IMR-90 (cell line): ENCODE measurements at places on chromosomes 6 and 20. TPM values are rescaled to one million over a fixed set of nuclear protein-coding genes. Genes with fewer than 3 reads are reported as not detected.

GRCh38 chr20:46600286-46600752 lies 49.9 kb upstream of the OCSTAMP start:
- no peak for DNase-seq
- H3K4me3 ChIP-seq: no peak overlapping the region
- H3K36me3 ChIP-seq: no peaks in the 10 kb centered on the region
- no peaks in the 10 kb centered on the region for H3K4me1 ChIP-seq
- no peaks in the 10 kb centered on the region for H3K27me3 ChIP-seq

The SIRPD gene
- total RNA-seq: not detected in 2 replicates

The PSORS1C1 gene
- 0.28 and 0.36 TPM in 2 replicates for total RNA-seq

- H3K36me3 ChIP-seq: no peaks in the 10 kb centered on the region
- peak; percentile 96 for DNase-seq
- H3K27me3 ChIP-seq: no peaks in the 10 kb centered on the region
- peaks cover 13% of the 10 kb centered on the region for H3K4me1 ChIP-seq
- peak overlapping the region; percentile 95 for H3K27ac ChIP-seq
Observed at GRCh38 chr6:36666826-36667591, 11.5 kb upstream of the CDKN1A start.

The SPTLC3 gene
- 1.4 and 1.6 TPM in 2 replicates for total RNA-seq

DNA sequence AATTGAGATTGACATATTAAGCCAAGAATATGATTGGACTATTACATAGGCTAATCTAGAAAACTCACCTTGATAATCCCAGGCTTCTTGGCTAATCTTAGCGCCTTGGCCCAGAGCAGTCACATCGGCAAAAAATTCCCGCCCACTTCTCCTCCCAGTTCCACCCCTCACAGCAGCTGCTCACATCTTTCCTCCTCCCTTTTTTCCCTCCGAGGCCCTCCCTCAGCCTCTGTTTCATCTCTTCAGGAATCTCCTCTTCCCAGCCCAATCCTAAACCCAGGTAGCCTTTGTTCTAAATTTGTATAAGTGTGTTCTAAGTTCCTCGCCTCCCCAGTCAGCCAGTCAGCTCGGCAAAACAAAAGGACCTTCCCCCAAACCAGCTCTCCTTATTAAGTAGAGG lies 184.3 kb downstream of the PRKN start:
- H3K36me3 ChIP-seq: no peaks in the 10 kb centered on the region
- no peaks in the 10 kb centered on the region for H3K27me3 ChIP-seq
- H3K4me1 ChIP-seq: no peaks in the 10 kb centered on the region
- H3K27ac ChIP-seq: no peak overlapping the region
- DNase-seq: no peak
- H3K4me3 ChIP-seq: no peak overlapping the region

DNA sequence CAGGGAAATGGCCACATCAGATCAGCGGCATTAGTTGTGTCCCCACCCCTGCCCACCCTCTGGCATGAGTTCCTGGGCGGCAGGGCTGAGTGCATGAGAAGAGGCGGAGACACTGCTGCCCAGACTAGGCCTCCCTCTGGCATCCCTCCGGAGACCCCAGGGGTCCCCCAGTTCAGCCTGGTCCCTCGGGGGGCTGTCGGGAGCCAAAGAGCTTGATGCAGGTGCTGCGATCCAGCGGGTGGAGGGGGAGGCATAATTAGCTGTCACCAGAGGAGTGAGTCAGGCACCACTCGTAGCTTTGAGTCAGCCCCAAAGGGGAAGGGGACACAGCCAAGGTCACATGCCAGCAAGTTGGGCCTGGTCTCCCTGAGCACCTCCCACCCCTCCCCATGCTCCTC lies 34.5 kb downstream of the DLGAP4 start:
- H3K27ac ChIP-seq: no peak overlapping the region
- H3K27me3 ChIP-seq: peaks cover 26% of the 10 kb centered on the region
- H3K4me3 ChIP-seq: no peak overlapping the region
- DNase-seq: no peak
- no peaks in the 10 kb centered on the region for H3K36me3 ChIP-seq

DNA sequence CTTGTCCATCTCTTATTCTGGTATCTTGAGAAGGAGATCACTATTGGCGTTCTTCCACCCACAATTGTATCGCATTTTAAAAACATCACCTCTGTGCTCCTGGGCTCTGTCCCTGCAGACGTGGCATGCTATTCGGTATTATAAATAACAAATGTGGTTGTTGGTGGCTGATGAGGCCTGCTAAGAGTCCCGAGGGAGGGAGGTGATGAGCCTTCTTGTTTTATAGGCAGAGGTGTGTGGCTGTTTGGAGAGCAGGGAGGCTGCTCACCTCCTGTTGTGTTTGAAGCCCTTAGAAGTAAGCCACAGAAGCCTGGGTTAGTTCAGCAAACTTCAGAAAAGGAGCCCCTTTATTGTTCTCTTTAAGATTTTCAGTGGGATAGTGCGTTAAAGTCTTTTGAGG lies 15.6 kb downstream of the MANBAL start:
- no peak overlapping the region for H3K27ac ChIP-seq
- peaks cover 38% of the 10 kb centered on the region for H3K36me3 ChIP-seq
- peaks cover 3% of the 10 kb centered on the region for H3K4me1 ChIP-seq
- DNase-seq: no peak
- no peaks in the 10 kb centered on the region for H3K27me3 ChIP-seq

DNA sequence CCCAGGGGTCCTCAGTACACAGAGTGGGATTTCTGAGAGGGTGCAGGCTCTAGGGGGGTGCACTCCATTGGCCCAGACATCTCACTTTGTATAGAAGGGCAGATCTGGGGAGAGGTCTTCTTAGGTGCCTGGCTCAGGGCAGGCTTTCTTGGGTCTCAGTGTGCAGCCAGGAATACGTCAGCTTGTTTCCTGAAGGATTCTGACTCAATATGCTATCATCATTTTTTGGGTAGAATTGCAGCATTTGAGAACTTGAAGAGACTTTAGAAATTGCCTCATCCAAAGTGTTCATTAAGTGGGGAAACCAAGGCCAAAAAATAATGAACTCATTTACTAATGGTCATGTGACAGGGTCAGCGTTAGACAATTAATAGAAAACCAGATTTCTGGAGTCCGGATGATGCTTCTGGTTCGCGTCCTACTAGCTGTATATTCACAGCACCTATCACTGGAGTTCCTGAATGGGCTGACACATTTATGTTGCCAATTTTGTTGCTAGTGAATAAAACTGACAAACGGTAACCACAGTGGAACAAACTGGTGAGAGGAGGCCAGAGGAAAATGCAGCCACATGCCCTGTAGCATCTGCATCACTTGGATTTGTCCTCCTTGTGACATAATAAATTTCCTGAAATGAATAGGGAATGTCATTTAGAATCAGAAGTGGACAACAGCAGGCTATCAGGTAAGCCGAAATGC lies 238.9 kb downstream of the TBC1D7 start:
- H3K4me3 ChIP-seq: no peak overlapping the region
- no peaks in the 10 kb centered on the region for H3K27me3 ChIP-seq
- H3K27ac ChIP-seq: no peak overlapping the region
- no peaks in the 10 kb centered on the region for H3K4me1 ChIP-seq

DNA sequence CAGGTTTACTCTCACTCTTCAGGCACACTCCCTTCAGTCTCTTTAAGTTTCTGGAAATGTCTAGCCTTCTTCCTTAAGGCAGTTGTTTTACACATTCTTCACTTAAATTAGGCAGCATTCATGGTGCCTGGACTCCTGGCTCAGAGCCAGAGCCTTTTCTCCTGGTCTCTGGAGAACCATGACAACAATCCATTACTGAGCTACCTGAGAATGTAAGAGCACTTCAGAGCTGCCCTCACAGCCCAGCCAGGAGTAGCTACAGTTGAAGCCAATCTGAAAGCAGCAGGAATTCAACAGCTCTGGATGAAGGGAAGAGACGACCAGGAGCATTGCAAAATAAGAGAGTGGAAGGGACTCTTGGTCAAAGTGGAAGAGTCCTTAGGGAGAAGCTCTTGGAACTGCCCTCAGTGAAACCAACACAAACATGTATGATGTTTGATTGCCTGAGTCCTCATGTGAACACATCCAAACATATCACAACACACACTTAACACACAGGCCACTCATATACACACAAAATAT lies 416.8 kb upstream of the SPTLC3 start:
- DNase-seq: no peak
- H3K27me3 ChIP-seq: no peaks in the 10 kb centered on the region
- no peak overlapping the region for H3K27ac ChIP-seq

The NKAIN4 gene
- total RNA-seq: not detected in 2 replicates

GRCh38 chr6:69007781-69008180 lies 372.7 kb downstream of the ADGRB3 start:
- H3K36me3 ChIP-seq: no peaks in the 10 kb centered on the region
- H3K4me1 ChIP-seq: no peaks in the 10 kb centered on the region
- no peak overlapping the region for H3K27ac ChIP-seq
- no peak overlapping the region for H3K4me3 ChIP-seq

The FAM83B gene
- total RNA-seq: under 0.01 and 0.18 TPM in 2 replicates

- no peak overlapping the region for H3K4me3 ChIP-seq
- no peaks in the 10 kb centered on the region for H3K27me3 ChIP-seq
- no peak for DNase-seq
- no peak overlapping the region for H3K27ac ChIP-seq
- no peaks in the 10 kb centered on the region for H3K36me3 ChIP-seq
Observed at GRCh38 chr6:2414885-2415547, 169.6 kb upstream of the GMDS start.

DNA sequence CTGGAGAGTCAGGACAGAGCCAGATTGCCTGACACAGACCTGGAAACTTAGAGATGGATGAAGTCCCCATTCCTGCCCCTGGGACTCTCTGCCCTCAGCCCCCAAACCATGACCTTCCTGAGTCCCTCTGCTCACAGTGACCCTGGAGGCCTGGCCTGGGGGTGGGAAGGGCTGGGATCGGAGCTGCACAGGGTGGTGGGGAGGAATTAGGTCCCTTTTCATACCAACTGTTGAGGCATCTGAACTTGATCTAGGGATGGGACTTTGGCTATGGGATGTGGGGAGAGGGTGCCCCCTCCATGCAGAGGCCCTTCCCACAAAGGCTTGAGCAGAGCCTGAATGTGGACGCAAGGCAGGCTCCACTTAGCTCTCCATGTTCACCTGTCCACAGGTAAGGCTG lies 144.1 kb downstream of the MRPL14 start:
- DNase-seq: no peak
- H3K4me3 ChIP-seq: no peak overlapping the region
- no peaks in the 10 kb centered on the region for H3K36me3 ChIP-seq
- no peak overlapping the region for H3K27ac ChIP-seq
- H3K4me1 ChIP-seq: peaks cover 5% of the 10 kb centered on the region
- H3K27me3 ChIP-seq: peaks cover 9% of the 10 kb centered on the region

The VGLL2 gene
- total RNA-seq: not detected in 2 replicates

- H3K36me3 ChIP-seq: no peaks in the 10 kb centered on the region
- DNase-seq: no peak
- H3K4me1 ChIP-seq: no peaks in the 10 kb centered on the region
- no peak overlapping the region for H3K4me3 ChIP-seq
- no peaks in the 10 kb centered on the region; the same call in 1 of the 2 replicates for H3K27me3 ChIP-seq
- H3K27ac ChIP-seq: no peak overlapping the region
Observed at GRCh38 chr6:39170389-39170788, 55.4 kb upstream of the SAYSD1 start.

- peak; percentile 5 for DNase-seq
- H3K4me1 ChIP-seq: peaks cover 5% of the 10 kb centered on the region
- H3K27me3 ChIP-seq: peaks cover 2% of the 10 kb centered on the region; the same call in 1 of the 2 replicates
- no peaks in the 10 kb centered on the region for H3K36me3 ChIP-seq
Observed at GRCh38 chr6:7673063-7673536, 52.8 kb upstream of the BMP6 start.

DNA sequence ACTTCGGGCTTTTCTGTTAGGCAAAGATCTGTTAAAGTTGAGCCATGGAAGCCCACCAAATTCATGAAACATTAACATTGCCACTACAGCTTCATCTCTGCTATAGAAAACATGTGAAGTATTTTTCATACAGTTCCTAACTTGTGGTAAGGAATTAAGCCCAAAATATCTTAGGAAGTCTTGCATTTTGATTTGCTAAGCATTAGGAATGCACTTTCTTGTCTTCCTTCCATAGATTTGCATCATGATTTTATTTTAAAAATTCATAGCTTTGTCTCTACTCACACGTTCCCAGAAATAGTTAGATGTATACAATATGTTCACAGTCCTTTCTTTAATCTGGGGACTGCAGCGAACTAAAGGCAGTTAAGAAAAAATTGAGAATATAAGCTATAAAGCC lies 325.6 kb downstream of the CENPW start:
- H3K4me3 ChIP-seq: no peak overlapping the region
- H3K27ac ChIP-seq: no peak overlapping the region
- DNase-seq: no peak
- no peaks in the 10 kb centered on the region for H3K36me3 ChIP-seq

- no peak overlapping the region for H3K4me3 ChIP-seq
- H3K36me3 ChIP-seq: no peaks in the 10 kb centered on the region
- H3K4me1 ChIP-seq: 0 out of 2 replicates have a peak, but pooled peaks cover 1% of the 10 kb centered on the region
- H3K27ac ChIP-seq: no peak overlapping the region
- no peaks in the 10 kb centered on the region for H3K27me3 ChIP-seq
- DNase-seq: no peak
Observed at GRCh38 chr6:157447735-157448134, 66.7 kb downstream of the ZDHHC14 start.

DNA sequence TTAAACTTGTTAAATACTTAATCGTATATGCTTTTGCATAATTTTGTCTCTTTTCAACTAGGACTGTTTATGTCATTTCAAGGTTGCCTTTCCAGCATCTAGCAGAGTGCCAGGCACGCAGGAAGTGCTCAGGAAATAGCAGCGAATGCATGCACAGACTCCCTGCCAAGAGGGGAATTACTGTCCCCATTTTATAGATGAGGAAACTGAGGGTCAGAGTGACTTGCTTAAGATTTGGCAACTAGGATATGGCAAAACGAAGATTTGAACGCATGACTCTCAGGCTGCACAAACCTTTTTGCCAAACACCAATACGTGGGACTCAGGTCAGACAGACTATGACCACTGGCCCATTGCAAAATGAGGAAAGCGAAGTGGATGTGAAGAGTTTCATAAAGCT lies 22.5 kb downstream of the EYA2 start:
- H3K27ac ChIP-seq: no peak overlapping the region
- no peak for DNase-seq
- no peaks in the 10 kb centered on the region for H3K27me3 ChIP-seq
- peaks cover 11% of the 10 kb centered on the region for H3K4me1 ChIP-seq
- no peak overlapping the region for H3K4me3 ChIP-seq

GRCh38 chr20:38092260-38092857 lies 58.8 kb downstream of the RPRD1B start:
- no peak for DNase-seq
- H3K27ac ChIP-seq: 0 out of 2 replicates have a peak overlapping the region, but pooled peaks have one; percentile 17
- no peak overlapping the region for H3K4me3 ChIP-seq
- H3K36me3 ChIP-seq: peaks cover 18% of the 10 kb centered on the region

DNA sequence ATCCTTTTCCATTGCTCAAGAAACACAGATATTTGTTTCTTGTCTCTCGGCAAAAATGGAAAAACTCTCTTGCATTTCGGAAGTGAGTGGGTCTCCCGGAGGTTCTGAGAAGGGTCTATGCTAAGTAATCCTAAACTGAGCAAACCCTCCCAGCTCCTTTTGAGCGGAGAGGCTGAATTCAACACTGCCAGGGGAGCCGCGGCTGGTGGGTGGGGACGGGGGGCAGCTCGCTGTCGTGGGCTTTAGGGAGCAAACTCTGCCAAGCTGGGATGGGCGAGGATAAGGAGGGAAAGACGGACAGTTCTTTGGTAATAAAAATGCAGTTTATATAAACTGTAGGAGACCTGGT lies 211.4 kb downstream of the FOXC1 start:
- H3K27ac ChIP-seq: peak overlapping the region; percentile 51
- DNase-seq: no peak
- no peaks in the 10 kb centered on the region for H3K36me3 ChIP-seq
- H3K4me1 ChIP-seq: peaks cover 9% of the 10 kb centered on the region
- H3K4me3 ChIP-seq: peak overlapping the region; percentile 24; the same call in 1 of the 2 replicates

The TFAP2A gene
- 0.72 and 1.1 TPM in 2 replicates for total RNA-seq

- no peak for DNase-seq
- H3K4me3 ChIP-seq: peak overlapping the region; percentile 67
- H3K4me1 ChIP-seq: peaks cover 2% of the 10 kb centered on the region; the same call in 1 of the 2 replicates
- peak overlapping the region; percentile 83 for H3K27ac ChIP-seq
- peaks cover 22% of the 10 kb centered on the region for H3K36me3 ChIP-seq
- H3K27me3 ChIP-seq: no peaks in the 10 kb centered on the region
Observed at GRCh38 chr20:56392881-56393482, 537 bp downstream of the CSTF1 start.
